Right ventricle myocardium superior (tissue), 1 donor: ENCODE measurements at places on chromosomes 7 and 10.
A peak's percentile ranks its signal among the peaks of the same experiment; 100 is the strongest.

GRCh38 chr7:85950418-85950817 is 693.3 kb upstream of the GRM3 start:
- DNase-seq, result no peak

DNA sequence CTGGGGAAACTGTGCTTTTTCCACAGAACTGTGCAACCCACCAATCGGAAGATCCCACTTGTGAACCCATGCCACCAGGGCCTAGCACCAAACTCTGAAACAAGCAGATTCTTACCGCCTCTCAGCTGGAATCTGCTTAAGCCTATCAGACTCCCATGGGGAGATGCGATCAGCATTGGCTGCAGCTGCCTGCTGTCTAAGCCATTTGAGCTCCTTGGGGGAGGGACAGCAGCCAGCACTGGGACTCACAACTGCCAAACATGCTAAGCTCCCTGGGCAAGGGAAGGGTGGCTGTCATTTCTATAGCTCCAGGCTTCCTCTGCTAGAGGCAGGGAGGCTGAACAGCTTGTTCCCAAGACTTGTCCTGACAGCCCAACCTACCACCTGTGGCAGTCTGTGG is 283.8 kb downstream of the CDK14 start:
- peak; percentile 73 for DNase-seq

- no peak for DNase-seq
These were observed 7.4 kb downstream of the ZNF365 start for GRCh38 chr10:62381385-62382102.

DNA sequence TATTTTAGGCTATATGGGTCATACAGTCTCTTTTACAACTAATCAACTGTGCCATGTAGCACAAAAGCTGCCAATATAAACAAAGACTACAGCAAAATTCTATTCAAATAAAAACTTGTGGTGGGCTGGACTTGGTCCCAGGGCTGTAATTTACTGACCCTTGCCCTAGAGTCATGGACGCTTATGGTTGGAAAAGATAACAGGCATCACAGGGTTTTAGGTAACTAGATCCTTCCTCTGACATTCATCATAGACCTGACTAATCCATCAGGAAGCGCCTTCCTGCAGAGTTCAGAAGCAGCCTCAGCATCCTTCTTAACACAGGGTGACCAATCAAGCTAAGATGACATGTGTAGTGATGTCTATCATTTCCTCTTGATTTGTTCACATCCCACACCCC is 40.2 kb upstream of the GPAM start:
- no peak for DNase-seq

DNA sequence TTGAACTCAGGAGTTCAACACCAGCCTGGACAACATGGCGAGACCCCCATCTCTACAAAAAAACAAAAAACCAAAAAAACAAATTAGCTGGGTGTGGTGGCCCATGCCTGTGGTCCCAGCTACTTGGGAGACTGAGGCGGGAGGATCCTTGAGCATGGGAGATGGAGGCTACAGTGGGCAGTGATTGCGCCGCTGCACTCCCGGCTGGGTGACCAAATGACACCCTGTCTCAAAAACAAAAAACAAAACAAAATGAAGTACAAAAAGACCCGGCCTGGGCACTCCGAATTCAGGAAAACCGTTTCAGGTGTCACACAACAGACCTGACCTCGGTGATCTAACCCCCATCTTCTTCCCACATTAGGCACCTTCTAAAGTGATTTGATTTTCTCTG is 65.5 kb downstream of the INSIG1 start:
- no peak for DNase-seq

DNA sequence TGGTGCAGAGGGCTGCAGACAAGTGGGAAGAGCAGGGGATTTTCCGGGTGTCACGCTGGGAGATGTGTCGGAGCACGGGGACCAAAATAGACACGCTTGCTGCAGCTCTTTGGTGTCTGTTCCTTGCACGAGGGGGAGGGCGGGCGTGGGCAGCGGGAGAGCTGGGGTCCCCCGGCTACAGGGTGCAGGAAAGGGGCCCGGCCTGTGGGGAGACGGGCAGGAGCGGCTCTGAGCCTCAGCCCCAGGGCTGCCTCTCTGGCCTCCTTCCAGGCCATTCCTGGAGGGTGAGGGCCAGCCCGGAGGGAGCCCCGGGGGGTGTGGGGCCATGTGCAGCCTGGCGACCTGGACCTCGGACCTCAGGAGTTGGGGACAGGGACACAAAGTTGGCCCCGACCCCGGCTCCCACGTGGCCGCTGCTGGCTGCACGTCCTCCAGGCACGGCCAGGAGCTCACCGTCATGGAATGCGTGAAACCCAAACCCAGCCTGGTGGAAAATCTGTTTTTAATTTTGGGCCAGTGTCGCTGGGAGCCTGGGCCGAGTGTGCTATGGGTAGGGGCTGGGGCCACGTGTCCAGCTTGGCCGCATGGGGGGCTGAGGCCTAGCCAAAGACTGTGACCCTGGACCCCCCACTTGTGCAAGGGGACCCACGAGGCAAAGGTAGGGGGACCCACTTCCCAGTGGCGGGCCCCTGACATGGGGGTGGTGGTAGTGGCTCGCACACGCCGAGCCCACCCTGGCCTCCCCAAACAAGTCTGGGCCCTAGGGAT is 6.6 kb downstream of the TTYH3 start:
- peak; percentile 80 for DNase-seq

DNA sequence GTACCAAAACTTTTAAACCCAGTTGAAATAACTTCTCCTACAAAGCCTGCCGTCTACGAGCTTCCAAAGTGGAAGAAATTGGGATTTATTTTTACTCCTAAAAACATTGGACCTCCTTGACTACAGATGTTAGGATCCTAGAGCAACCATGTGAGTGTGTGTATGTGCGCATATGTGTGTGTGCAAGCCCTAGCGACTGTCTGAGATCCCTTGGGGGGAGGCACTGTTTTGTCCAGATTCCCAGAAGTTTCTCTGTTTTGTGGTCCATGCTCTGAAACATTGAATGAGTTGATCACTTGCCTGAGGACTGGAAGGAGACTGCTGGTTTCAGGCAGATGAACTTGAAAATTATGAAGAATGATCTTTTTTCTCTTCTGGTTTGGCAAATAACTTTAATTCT is 312.3 kb upstream of the ZNF32 start:
- DNase-seq, result no peak

DNA sequence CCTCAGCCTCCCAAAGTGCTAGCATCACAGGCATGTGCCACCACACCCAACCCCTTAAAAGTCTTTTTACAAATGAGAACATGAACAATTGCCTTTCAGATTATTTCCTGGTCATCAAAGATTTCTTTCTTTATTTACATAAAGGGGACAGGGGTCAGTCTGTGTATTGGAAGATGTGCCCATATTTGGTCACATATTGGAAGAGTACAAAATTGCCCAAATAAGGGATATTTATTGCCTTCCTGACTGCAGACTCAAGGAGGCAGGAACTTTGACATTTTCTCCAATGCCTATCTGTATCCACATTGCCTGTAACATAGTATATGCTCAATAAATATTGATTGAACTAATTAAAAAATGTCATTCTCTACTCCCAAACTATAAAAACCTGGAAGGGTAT is 25.9 kb upstream of the HERPUD2 start:
- no peak for DNase-seq

DNA sequence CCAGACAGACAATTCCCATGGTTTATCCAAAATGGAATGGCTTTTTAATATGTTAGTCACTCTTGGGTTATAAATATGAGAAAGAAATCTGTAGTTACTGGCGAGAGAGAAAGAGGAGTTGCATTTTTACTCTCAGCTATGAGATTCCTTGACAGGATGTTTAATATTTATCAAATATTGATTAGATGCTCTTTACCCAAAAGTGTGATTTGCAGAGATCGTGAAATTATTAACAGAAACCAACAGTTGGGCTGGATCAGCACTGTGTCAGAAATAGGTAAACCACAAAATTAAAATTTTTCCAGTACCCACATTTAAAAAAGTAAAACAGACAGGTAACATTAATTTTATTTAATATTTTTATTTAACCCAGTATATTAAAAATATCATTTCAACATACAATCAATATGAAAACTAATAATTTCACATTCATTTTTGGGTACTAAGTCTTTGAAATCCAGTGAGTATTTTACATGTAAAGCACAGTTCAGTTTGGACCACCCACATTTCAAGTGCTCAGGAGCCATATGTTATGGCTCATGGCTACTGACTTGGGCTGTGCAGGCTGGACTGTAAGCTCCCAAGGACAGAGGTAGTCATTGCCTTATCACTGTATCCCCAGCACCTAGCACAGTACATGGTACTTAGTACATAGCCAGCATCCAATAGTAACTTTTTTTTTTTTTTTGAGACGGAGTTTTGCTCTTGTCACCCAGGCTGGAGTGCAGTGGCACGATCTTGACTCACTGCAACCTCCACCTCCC is 42.5 kb downstream of the KLHDC10 start:
- no peak for DNase-seq
